Right lobe of liver (tissue), 6 donors: ENCODE measurements at places on chromosomes 3 and 15.

DNA sequence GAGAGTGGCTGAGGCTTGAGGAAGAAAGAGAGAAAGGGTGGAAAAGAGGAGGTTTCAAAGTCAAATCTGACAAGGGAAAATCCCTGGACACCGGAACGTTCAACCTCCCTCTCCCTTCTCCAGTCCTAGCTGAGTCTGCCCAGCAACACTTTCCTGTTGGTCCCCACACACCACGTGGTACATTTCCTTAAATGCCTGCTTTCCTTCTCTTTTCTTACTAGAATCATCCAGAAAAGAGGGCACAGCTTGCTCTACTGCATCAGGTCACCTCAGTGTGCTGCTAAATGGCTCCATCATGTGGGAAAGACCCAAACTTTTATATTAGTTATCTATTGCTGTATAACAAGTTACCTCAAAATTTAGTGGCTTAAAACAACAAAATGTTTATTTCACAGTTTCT lies 181.2 kb downstream of the NECTIN3 start:
- DNase-seq = no peak

GRCh38 chr3:148036331-148036876 lies 627.2 kb downstream of the ZIC1 start:
- no peak for DNase-seq

- no peak for DNase-seq
Measured at GRCh38 chr15:40061212-40061901, 22.4 kb upstream of the SRP14 start.

- no peak for DNase-seq
Measured at GRCh38 chr3:109178708-109179107, 42.2 kb downstream of the C3orf85 start.

- DNase-seq = no peak
Measured at GRCh38 chr3:31550452-31551251, 17.9 kb downstream of the STT3B start.

GRCh38 chr3:184783319-184783718 lies 28.6 kb upstream of the VPS8 start:
- DNase-seq = no peak

DNA sequence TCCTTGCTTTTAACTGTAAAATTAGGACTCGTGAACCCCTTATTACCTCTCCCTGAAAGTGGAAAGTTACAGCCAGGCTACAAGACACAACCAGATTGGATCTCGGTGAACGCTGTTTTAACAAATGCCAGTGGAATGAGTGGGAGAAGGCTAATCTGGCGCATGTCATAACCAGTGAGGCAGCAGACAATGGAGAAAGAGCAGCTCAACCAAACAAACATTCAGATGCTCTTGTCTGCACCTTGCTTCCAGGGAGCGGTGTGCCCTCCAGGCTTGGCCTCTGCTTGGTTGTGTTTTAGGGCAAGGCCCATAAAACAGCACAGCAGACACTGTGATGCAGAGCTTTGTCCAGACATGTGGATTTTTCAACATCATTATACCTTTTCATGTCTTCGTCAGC lies 45.9 kb upstream of the ATP1B3 start:
- no peak for DNase-seq

DNA sequence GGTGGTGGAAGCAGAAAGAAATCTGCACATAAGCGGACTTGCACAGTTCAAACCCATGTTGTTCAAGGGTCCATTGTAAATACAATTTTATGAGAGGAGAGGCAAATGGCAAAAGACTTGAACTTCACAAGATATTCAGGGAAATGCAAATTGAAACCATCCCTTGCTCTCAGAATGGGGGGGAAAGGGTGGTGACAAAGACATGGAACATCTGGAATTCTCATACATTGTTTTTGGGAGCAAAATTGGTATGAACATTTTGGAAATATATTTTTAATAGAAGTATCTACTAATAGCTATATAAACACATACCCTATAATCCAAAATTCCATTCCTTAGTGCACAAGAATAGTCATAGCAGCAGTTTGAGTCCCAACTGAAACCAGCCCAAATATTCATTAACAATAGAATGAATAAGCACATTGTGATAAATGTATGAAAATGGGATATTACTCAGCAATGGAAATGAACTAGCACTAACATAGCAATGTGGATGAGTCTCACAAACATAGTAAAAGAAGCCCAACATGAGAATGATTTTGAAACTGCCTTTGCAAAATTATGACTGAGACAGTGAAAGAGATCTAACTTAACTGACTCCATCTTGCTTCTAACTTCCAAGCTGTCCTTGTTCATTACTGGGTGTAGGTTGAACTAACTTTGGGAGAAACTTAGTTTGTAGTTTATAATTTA lies 77.2 kb downstream of the CD200R1L start:
- no peak for DNase-seq

DNA sequence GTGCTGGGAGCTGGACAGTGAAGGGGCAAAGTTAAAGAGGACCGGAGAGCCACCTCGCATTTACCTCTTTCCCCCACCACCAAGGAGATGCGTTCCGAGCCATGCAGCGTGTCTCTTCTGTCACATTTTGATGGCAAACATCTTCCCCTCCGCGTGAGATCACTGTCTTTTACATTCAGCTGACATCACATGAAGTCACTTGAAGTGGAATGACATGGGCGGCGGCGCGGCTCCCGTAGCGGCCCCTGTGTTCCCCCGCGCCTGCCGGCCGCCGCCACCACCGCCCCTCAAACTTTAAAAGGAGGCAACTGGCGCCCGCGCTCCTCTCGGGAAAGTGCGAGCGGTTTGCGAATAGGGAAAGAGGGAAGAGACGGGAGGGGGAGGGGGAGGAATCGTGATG lies at the start of gene FEZF2:
TSS of gene FEZF2 (minus strand) at position 336 of the 400 bp plus-strand sequence. CDS start 682 bp downstream, outside the sequence.
- DNase-seq = no peak

DNA sequence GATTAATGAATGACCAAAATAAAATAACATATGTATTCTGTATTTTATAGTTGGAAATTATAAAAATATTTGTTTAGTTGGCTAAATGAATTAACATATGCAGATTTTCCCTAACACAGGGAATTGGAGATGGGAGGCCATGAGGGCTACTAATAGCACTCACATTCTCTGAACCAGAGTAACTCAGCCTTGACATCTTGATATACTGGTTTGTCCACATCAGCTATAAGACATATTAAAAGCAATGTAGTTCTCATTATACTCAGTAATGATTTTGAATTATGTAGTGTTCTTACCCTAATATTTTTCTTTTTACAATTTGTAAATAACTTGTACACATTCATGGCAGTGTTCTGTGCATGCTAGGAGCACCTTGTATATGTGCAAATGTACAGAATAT lies 255.9 kb downstream of the EPHA6 start:
- no peak for DNase-seq

DNA sequence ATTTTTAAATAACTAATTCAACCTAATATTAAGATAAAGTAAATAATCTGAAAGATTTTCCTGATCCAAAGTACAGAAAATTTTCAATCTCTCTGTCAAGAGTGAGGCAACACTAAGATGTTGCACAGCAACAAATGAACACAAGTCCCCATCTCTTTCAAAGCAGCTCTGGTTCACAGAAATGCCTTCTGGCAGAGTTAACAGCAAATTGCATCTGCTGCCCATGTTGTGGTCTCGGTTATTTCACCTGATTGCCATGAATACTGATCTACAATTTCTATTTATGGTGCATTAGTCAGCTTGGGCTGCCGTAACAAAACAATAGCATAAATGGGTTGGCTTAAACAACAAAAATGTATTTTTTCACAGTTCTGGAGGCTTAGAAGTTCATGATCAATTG lies 167.3 kb downstream of the BCHE start:
- no peak for DNase-seq

GRCh38 chr3:17642474-17642873 lies 100.0 kb downstream of the TBC1D5 start:
- DNase-seq = no peak

GRCh38 chr15:36884518-36884875 lies 215.9 kb downstream of the MEIS2 start:
- no peak for DNase-seq

- DNase-seq = no peak
Measured at GRCh38 chr3:136802481-136802996, 16.4 kb upstream of the SLC35G2 start.

DNA sequence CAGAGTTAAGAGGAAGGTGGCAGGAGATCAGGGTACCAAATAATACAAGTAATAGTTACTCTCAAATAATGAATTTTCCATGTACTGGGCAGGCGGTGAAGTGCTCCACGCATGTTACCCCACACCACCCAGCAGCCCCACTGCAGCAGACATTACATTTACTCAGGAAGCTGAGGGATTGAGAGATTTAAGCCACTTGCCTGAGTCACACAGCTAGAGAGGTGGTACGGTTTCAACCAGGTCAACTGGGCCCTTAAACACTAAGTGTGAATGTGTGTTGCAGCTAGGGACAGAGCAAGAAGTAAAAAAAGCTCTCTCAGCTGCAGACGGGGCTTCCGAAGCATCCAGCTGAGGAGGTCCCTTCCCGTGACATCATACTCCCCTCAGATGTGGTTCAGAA lies 91.3 kb downstream of the PRICKLE2 start:
- DNase-seq = no peak

DNA sequence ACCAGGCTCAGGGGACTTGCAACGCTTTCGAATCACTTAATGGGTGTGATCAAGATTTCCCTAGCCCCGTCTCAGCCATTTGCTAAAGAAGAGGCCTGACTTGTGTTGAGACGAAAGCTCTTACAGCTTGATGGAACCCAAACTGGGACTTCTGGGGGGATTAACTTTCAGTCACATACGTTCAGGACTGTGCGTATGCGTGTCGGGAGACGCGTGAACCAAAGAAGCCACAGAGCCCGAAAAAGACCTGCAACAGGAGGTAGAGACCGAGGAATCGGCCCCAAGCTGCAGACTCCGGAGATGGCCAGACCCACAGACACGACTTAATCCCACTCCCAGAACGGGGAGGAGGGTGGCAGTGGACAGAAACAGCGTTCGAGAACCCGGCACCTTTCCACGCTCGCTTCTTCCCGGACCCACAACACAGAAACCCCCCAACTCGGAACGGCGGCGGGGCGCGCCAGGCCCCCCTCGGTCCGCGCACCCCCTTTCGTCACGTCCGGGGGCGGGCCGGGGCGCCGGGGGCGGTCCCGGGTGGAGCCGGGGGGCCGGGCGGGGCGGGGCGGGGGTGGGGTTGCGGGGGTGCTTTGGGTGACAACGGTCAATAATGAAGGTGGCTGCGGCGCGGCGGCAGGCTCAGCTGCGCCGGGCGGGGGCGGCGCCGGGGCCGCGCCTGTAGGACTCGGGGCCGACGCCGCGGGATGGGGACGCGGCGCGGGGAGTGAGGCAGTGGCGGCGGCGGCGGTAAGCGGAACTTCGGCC lies at the start of gene ATP11B:
TSS of gene ATP11B (plus strand) at position 604 of the 762 bp plus-strand sequence. CDS start 256 bp downstream, outside the sequence.
- peak; percentile 88 for DNase-seq

- DNase-seq = no peak
Measured at GRCh38 chr3:94996743-94997142, 933.9 kb downstream of the NSUN3 start.

DNA sequence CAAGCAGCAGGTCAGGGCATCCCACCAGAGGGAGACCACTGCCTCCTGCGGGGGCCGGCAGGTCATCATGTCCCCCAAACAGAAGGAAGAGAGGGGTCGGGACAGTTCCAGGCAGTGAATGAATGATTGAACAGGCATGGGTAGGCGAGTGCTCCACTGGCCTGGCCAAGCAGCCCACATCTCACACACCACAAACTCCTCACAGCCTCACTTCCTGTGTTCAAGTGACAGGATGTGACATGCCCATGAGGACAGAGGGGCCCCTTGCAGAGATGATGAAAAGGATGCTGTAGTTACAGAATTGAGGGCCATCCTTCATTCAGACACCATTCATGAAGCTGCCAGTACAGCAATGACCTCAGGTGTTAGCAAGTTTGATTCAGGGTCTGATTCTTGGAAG lies 3.7 kb downstream of the IQSEC1 start:
- DNase-seq = no peak

GRCh38 chr3:57227204-57227929 lies at the start of gene APPL1:
Gene APPL1, plus strand, starts transcription at chr3:57227729. Its CDS starts 155 bp downstream, at chr3:57227884.
- peak; percentile 96 for DNase-seq

DNA sequence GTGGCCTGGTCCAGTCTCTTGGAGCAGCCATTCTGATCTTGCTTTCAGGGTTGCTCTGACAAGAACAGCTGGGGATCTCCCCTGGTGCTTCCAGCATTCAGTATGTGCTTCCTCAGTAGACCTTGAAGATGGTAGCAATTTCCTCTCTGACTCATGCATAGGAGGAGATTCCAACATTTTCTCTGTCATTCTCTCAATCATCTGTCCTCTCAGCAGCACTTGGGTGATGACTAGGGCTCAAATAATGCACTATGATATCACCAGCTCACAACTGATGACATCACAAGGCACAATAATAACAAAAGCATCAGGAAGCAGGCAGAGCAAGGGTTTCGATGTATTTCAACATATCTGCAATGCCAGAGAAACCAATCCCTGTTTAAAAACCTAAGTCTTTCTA lies 52.7 kb downstream of the NFKBIZ start:
- no peak for DNase-seq

DNA sequence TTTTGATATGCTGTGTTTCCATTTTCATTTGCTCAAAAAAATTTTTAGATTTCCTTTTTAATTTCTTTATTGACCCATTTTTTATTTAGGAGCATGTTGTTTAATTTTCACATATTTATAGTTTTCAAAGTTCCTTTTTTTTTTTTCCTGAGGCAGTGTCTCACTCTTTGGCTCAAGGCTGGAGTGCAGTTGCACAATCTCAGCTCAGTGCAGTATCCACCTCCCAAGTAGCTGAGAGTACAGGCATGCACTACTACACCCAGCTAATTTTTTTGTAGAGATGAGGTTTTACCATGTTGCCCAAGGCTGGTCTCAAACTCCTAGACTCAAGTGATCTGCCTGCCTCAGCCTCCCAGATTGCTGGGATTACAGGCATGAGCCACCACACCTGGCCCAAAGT lies 36.2 kb downstream of the PFN2 start:
- DNase-seq = peak; percentile 20

GRCh38 chr3:48651771-48652170 lies 10.9 kb downstream of the CELSR3 start:
- DNase-seq = no peak

- DNase-seq = no peak
Measured at GRCh38 chr3:63365671-63366070, 87.6 kb downstream of the SYNPR start.

DNA sequence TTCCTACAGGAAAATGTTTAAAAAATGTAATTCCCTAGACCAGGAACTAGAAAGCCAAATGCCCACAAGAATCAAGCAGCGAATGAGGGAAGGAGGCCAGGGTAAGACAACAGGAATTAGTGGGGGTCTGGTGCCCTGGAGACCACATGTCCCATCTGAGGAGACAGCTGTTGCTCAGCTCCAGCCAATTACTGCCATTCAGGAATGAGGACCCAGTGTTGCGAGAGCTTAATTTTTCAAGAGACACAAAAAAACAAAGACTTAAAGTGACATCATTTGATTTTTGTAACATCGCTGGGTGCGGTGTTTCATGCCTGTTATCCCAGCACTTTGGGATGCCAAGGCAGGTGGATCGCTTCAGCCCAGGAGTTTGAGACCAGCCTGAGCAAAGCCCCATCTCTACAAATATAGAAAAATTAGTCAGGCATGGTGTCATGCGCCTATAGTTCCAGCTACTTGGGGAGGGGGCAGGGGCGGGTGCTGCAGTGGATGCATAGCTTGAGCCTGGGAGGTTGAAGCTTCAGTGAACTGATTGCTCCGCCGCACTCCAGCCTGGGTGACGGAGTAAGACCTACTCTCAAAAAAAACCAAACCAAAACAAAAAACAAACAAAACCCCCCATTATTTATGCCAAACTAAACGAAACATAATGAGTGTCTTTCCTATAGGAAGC lies 52.8 kb upstream of the LRIG1 start:
- DNase-seq = no peak
